ENCODE measurements at places on chromosomes 2 and 18.
A peak's percentile ranks its signal among the peaks of the same experiment; 100 is the strongest.

DNA sequence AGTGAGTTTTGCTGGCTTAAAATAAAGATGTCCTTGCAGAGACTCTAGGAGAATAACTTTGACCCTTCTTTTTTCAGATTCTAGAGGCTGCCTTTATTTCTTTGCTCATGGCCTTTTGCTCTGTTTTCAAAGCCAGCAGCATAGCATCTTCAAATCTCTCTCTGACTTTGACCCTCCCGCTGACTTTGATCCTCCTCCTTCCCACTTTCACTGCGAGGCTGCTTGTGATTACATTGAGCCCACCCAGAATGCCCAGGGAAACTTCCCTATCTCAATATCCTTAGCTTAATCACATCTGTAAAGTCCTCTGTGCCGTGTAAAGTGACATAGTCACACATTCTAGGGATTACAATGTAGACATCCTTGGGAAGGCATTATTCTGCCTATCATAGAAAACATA is 23.9 kb downstream of the TACR1 start:
- DNase-seq, result no peak

- no peak for DNase-seq
Observed at GRCh38 chr2:1603059-1603458, 141.3 kb downstream of the PXDN start.

- no peak for DNase-seq
Observed at GRCh38 chr2:221397187-221397586, 174.9 kb downstream of the EPHA4 start.

DNA sequence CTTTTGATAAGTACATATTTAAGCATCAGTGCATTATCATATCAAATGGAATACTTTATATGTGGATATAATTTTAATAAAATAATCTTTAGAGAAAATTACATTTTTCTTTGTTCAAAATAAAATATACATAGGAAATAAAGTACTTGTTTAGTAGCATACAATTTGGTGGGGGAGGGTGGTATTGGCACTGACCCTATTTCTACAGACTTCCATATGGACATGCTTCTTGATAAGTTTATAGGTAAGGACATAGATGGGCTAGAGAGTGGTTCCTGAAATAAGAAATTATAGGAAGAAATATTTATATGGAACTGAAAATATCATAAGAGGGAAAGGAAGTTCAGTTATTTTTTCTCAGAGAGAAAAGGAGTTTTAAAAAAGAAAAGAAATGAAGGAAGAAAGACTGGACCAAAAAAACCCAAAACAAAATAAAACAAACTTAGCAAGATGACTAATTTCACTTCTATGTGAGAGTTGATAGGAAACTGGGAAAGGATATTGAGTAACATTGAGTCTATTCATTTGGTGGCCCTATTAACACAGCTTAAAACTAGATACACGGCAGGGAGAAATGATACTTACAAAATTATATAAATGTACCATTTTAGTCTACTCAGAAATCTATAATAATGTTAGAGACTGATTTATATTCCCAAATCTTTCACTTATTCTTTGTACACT is 505.9 kb downstream of the ERBB4 start:
- no peak for DNase-seq

- peak; percentile 79 for DNase-seq
Observed at GRCh38 chr2:73984203-73984921, at the start of gene TET3. TET3 (plus strand) TSS chr2:73984910; CDS start chr2:73986404, 1,494 bp downstream.

GRCh38 chr18:78751664-78752063 is 228.0 kb upstream of the SALL3 start:
- DNase-seq, result no peak

DNA sequence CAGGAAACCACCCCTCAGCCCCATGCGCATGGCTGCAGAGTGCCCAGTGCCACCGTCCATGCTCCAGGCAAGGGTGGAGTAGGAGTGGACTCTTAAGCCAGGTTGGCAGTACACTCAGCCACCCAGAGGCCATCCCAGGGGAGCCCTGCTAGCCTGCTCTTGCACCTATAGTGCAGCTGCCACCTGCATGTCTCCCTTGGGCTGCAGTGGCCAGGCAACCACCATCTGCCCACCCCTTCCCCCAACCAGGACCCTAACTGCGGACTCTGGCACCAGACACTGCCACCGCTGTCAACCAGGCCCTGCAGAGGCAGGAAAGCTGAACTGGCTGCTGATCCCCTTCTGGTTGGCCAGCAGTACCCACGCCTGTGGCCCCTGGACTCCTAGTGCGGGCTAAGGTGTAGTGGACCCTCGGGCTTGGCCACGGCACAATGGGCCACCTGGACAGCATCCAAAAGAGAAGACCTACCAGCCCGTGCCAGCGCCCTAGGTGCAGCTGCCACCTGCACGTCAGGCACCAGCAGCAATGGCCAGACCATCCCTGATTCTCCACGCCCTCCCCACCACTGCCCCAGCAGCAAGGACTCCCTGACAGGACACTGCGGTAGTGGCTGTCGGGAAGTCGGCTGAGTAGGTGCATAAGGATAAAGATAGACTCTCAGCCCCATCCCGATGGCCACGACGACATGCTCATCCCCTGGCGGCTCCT is 72.8 kb downstream of the RPIA start:
- DNase-seq, result no peak

- DNase-seq, result no peak
Observed at GRCh38 chr2:85250045-85250444, 77.7 kb downstream of the TGOLN2 start.

DNA sequence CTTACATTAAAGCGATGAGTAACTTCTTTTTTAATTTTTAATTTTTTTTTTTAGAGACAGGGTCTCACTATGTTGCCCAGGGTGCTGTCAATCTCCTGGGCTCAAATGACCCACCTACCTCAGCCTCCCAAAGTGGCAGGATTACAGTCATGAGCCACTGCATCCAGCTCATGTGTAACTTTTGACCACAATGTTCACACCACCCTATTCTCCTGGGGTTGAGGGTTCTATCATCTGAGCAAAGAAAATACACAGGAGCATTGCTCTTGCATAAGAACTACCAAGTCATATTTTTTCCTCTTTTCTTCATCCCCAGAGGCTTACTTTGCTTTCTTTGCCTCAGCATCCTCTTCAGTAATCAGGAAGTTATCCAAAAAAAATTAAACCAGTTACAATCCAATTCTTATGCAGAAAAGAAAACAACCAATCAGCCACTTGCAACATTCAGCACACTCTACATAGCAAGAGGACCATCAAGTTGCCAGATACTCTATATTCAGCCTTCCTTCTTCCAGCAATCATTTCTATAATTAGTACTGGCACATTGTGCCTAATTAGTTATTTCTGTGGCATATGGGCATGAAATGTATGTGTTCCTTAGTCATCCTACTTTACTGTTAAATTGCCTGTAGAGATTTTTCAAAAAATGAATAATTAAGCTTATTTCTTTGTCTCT is 345.6 kb downstream of the AKAIN1 start:
- DNase-seq, result no peak

GRCh38 chr18:79046522-79046921 is 22.7 kb upstream of the ATP9B start:
- peak; percentile 60 for DNase-seq

- DNase-seq, result no peak
Observed at GRCh38 chr2:161096336-161096735, 63.9 kb upstream of the TANK start.

DNA sequence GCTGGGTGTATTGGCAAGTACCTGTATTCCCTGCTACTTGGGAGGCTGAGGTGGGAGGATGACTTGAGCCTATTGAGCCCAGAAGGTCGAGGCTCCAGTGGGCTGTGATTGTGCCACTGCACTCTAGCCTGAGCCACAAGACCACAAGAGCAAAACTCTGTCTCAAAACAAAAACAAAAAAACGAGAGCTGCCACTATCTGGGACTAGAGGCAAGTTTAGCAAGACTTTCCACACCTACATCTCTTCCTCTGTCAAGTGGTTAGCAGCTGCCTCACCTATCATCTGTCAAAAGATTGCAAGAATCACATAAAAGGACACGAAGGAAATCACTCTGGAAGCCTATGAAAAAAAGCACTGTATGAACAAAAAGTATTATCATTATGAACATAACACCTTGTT is 55.2 kb upstream of the RIOK3 start:
- DNase-seq, result no peak

GRCh38 chr18:30439174-30439573 is 603.4 kb downstream of the DSC3 start:
- DNase-seq, result no peak

- no peak for DNase-seq
Observed at GRCh38 chr2:136324966-136325365, 207.0 kb upstream of the CXCR4 start.

GRCh38 chr18:79945118-79946042 is 6.1 kb downstream of the SLC66A2 start:
- DNase-seq, result no peak

DNA sequence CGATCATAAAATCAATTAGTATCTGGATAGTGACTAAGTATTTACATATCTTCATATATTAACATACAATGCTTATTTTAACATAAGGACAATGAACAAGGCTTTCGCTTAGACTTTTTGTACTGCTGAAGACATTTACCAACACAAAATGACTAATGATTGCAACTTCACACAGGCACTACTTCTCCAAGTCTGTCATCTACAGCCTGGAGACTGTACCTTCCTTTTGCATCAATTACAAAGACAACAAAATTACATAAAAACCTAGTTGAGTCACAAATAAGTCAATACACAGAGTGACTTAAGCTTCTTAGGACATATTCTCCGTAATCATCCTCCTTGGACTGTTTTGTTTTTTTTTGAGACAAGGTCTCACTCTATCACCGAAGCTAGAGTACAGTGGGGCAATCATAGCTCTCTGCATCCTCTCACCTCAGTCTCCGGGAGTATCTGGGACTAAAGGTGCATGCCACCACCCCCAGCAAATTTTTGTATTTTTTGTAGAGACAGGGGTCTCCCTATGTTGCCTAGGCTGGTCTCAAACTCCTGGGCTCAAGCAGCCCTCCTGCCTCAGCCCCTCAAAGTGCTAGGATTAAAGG is 15.9 kb downstream of the PUM2 start:
- no peak for DNase-seq

DNA sequence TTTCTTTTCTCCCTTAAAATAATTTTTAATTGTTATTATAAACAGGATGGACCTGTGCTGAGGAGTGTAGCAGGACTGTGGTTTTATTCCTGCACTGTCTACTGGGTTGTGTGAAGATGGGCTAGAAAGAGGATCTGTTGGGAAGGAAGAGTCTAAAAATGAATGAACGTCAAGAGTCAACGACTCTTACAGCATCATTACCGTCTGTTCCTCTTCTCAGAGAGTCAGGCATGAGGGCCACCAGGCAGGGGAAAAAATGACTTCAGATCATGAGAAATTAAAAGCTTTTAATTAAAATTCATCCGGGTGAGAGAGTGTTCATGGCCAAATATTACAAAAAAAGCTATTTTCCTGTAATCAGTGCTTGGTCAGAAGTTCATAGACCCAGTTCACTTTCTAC is 32.6 kb downstream of the SRSF7 start:
- DNase-seq, result no peak

DNA sequence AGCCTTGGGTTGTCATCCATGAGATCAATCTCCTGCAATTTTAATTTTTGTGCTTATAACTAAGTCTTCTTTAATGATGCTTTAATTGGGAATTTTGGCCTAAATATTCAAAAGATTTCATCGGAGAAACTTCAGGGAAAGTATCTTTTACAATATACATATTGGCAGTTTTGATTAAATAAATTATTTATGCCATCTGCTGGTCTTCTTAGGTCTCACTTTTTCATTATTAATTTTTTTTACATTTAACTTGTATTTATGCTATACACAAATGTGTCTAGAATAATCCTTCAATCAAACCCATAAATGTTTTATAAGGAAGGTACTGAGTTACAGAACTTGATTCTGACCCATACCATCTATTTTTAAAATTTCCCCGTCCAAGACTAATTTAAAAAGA is 95.1 kb upstream of the XPO1 start:
- no peak for DNase-seq

- DNase-seq, result no peak
Observed at GRCh38 chr2:163580757-163581156, 155.1 kb downstream of the FIGN start.

DNA sequence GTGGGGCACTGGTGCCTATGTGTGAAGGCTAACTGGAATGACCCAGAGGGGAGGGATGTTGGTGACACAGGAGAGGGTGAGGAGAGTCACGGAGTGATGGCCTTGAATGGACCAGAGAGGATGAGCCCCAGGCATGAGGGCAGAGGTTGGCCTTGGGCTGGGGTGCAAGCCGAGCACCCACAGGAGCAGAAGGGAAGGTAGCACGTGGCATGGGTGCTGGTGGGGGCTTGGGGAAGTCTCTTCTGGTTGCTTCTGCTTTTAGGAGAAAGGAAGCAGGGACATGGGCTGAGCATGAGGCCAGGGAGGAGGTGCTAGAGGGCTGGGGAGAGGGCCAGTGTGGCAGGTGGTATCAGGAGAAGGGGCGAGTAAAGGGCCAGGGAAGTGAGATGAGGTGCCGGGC is 183.8 kb downstream of the DYSF start:
- no peak for DNase-seq

DNA sequence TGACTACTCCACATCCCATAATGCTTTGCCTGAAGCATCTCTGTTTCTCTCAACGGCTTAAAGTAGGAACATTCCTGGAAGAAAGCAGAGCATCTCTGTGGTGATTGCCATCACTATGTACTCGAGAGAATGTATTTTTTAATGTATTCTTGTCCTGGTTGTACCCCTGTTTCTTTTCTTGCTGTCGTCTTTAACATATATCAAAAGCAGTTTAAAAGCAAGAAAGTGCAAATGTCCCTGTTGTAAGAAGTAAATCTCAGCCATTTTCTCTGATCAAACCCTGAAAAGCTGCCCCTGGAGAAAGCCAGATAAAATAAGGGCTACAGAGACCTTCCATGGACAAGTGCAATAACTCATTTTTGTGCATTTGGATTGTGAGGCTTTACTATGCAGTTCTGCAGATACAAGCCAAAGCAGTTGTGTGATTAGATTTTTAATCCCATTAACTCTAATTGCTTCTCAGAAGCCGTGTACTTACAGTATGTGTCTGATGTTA is 70.8 kb downstream of the XIRP2 start:
- DNase-seq, result no peak

DNA sequence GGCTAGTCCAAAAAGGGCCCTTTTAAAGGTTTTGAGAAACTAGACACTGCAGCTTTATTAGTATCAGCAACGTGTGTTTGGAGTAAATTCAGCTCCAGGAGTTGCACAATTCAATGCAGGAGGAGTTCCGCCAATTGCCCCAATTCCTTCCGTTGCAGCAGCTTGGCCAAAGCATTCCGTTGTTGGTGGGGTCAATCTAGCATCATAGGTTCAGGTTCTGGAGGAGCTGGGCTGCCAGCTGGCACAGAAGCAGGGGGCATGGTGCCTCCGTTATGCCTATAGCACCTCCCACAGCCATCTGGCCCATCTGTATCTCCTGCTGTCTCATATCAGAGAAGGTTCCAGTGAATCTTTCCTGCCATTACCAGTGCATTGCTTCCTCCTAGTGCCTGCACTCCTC is 55.4 kb downstream of the REL start:
- no peak for DNase-seq

- DNase-seq, result no peak
Observed at GRCh38 chr2:145764631-145765030, 1244.7 kb upstream of the ZEB2 start.

- peak; percentile 30 for DNase-seq
Observed at GRCh38 chr18:8084160-8084559, 517.0 kb downstream of the PTPRM start.

- DNase-seq, result no peak
Observed at GRCh38 chr2:116706396-116706795, 1108.1 kb upstream of the DDX18 start.

- DNase-seq, result no peak
Observed at GRCh38 chr2:196144513-196145126, 26.8 kb downstream of the STK17B start.

- no peak for DNase-seq
Observed at GRCh38 chr18:56189615-56190014, 448.8 kb downstream of the TXNL1 start.
